Effector memory CD4-positive, alpha-beta T cell (primary cell): ENCODE measurements at places on chromosomes 7 and 10.

- H3K27me3 ChIP-seq = no peaks in the 10 kb centered on the region
- no peak overlapping the region for H3K27ac ChIP-seq
- H3K4me1 ChIP-seq = no peaks in the 10 kb centered on the region
- H3K4me3 ChIP-seq = no peak overlapping the region
- no peaks in the 10 kb centered on the region for H3K36me3 ChIP-seq
These were observed 71.0 kb upstream of the GTF2I start for GRCh38 chr7:74586258-74587175.

GRCh38 chr7:741191-741671 lies 14.2 kb upstream of the PRKAR1B start:
- no peak for DNase-seq
- no peak overlapping the region for H3K4me3 ChIP-seq
- no peaks in the 10 kb centered on the region for H3K27me3 ChIP-seq

- peak overlapping the region; percentile 79 for H3K27ac ChIP-seq
- no peaks in the 10 kb centered on the region for H3K27me3 ChIP-seq
- peak; percentile 61 for DNase-seq
- H3K36me3 ChIP-seq = no peaks in the 10 kb centered on the region
- peaks cover 31% of the 10 kb centered on the region for H3K4me1 ChIP-seq
- H3K4me3 ChIP-seq = peak overlapping the region; percentile 21
These were observed 4.7 kb downstream of the NFE2L3 start for GRCh38 chr7:26156451-26157420.

DNA sequence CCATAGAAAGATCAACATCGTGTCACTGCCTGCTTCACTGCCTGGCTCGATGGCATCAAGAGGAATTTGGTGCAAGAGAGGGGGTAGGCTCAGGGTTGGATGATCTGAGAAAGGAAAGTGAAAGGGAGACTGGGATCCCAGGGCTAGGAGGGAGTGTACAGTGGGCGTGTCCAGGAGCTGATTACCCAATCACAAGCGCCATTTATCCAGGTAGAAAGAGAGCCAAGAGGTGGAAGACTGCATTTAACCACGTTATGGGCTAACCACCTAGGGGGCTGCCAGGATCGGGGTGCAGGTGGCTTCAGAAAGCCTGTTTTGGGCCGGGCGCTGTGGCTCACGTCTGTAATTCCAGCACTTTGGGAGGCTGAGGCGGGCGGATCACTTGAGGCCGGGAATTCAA lies 10.3 kb downstream of the PODXL start:
- DNase-seq = no peak
- H3K27ac ChIP-seq = no peak overlapping the region
- H3K4me1 ChIP-seq = no peaks in the 10 kb centered on the region
- H3K36me3 ChIP-seq = no peaks in the 10 kb centered on the region
